ENCODE measurements at places on chromosomes 5 and 9.
A peak's percentile ranks its signal among the peaks of the same experiment; 100 is the strongest.

DNA sequence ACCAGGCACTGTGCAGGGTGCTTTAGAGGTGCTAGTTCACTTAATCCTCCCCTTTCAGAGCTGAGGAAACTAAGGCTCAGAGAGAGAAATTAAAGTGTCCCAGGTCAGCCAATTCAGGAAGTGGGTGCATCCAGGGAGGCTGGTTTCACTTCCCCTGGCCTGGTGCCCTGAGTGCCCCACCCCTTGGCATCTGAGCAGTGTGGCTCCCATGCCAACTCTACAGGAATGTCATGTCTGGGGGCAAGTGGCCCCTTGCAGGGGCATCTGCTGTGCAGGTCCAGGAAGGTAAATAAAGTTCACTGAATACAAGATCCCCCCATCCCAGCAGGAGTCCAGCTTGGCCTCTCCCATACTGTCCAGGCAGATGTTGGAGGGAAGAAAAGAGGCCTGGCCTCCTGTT, 4.4 kb upstream of the N4BP3 start:
- no peak overlapping the region for H3K27ac ChIP-seq
- H3K36me3 ChIP-seq: peaks cover 20% of the 10 kb centered on the region
- peak; percentile 65 for DNase-seq
- H3K27me3 ChIP-seq: no peaks in the 10 kb centered on the region

- no peak overlapping the region for H3K27ac ChIP-seq
- H3K36me3 ChIP-seq: peaks cover 38% of the 10 kb centered on the region
- H3K27me3 ChIP-seq: no peaks in the 10 kb centered on the region
- peaks cover 16% of the 10 kb centered on the region for H3K4me1 ChIP-seq
- no peak for DNase-seq
These were observed 4.8 kb upstream of the CHD1 start for GRCh38 chr5:98933445-98934072.

DNA sequence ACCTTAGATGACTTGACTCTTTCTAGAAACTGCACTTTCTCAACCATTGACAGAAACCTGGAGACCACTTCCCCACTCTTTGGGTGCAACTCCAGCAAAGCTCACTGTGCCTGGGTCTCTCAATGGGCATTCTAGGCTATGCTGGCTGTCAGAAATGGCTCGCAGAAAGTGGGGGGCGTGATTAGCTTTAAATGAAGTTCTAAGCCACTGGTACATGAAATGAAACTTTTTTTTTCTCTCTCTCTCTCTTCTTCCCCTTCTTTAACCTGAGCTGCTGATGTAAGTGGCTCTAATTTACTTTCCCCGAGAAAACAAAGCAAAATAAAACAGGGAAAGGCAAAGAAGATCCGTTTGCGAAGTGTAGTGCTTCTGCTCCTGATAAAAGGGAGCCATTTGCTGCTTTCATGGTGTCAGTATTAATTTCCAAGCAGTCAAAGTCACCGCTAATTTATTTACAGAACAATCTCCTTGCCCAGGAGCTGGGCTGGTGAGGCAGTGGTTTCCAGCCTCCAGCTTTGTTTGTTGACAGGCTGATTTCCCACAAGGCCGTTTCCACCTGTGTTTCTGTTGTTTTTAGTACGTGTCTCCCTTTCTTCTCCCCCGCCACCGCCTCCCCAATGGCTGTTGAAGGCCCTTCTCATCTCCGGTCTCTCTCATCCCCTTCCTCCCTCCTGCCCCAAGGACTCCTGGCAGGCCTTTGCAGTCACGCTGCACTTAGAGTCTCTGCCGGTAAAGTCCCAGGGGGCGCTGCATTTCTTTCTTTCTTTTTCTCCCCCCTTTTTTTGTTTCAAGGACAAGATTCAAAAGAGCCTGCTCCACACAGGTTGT, 422.9 kb downstream of the EBF1 start:
- no peak for DNase-seq
- H3K27ac ChIP-seq: no peak overlapping the region
- H3K27me3 ChIP-seq: peaks cover 69% of the 10 kb centered on the region
- no peaks in the 10 kb centered on the region for H3K4me1 ChIP-seq
- no peak overlapping the region for H3K4me3 ChIP-seq
- H3K36me3 ChIP-seq: no peaks in the 10 kb centered on the region

DNA sequence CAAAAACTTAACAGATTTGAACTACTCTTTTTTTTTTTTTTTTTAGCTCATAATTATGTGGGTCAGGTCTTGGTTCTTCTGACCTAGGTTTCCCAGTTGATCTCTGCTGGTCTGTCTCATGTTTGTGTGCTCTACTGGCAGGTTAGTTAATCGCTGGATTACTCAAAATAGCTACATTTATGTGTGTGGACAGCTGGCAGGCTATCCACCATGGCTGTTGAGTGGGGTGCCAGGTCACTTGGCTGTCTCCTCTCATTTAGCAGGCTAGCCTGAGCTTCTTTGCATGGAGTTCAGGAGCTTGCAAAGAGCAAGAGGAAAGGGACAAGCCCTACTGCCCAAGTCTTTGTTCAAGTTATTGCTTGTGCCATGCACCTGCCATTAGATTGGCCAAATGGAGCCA, 9.3 kb downstream of the ADCY2 start:
- no peak for DNase-seq
- no peaks in the 10 kb centered on the region for H3K4me1 ChIP-seq
- H3K27ac ChIP-seq: no peak overlapping the region
- H3K36me3 ChIP-seq: no peaks in the 10 kb centered on the region
- no peak overlapping the region for H3K4me3 ChIP-seq

DNA sequence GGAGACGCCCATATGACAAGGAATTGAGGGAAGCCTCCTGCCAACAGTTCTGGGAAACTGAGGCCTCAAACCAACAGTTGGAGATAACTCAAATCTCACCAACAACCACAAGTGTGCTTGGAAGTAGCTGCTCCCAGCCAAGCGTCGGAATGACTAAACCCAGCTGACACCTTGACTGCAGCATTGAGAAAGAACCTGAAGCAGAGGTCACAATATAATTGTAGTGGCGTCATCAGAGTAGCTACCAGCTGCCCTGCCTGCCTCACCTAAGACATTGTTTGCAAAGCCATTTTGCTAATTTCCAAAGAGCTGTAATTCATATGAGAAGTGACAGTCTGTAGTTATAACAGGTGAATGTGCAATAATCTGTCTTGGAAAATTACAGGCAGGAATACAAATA, 40.8 kb upstream of the ANKRD31 start:
- no peak for DNase-seq
- no peaks in the 10 kb centered on the region for H3K36me3 ChIP-seq
- no peak overlapping the region for H3K4me3 ChIP-seq

- peaks cover 19% of the 10 kb centered on the region for H3K4me1 ChIP-seq
- no peak overlapping the region for H3K4me3 ChIP-seq
- H3K27me3 ChIP-seq: no peaks in the 10 kb centered on the region
- no peak for DNase-seq
- H3K36me3 ChIP-seq: peaks cover 18% of the 10 kb centered on the region
These were observed 31.9 kb upstream of the STING1 start for GRCh38 chr5:139514486-139514856.

DNA sequence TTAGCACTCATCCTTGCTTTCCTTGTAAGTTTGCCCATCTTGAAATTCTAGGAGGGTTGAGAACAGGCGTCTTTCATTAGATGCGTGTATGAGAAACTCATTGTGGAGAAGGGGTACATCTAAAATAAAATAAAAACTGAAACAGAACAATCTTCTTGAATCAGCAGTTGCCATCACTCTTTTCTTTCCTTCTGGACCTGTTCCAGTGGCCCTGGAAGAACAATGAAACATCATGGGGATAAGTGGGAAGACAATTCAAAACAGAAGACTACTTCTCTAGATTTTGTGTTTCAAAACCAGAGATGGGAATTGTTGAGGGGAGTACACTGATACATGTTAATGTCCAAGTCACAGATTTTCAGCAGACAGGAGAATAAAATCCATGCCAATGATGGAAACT, 59.9 kb downstream of the SLC1A3 start:
- no peaks in the 10 kb centered on the region for H3K36me3 ChIP-seq
- no peak overlapping the region for H3K4me3 ChIP-seq
- H3K4me1 ChIP-seq: peaks cover 7% of the 10 kb centered on the region
- no peaks in the 10 kb centered on the region for H3K27me3 ChIP-seq
- DNase-seq: no peak

DNA sequence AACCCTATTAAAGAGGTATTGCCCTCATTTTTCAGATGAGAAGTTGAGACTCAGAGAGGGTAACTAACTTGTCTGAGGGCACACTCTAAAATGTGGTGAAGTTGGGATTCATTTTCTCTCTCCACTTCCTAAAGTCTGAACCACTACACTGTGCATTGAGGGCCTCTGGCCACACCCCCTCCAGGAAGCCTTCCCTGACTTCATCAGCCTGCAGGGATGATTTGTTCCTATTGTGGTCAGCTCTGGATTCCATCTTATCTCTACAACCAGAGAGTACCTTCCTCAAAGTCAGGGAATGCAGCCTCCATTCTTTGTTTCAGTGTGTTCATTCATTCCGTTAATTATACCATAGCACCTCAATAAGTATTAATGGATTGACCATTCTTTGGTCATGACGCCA, 356.0 kb upstream of the PANK3 start:
- DNase-seq: no peak
- peaks cover 55% of the 10 kb centered on the region for H3K27me3 ChIP-seq

- H3K4me1 ChIP-seq: peaks cover 12% of the 10 kb centered on the region
- H3K27me3 ChIP-seq: no peaks in the 10 kb centered on the region
- H3K27ac ChIP-seq: no peak overlapping the region
- no peak overlapping the region for H3K4me3 ChIP-seq
- H3K36me3 ChIP-seq: peaks cover 29% of the 10 kb centered on the region
These were observed 25.4 kb downstream of the SREK1 start for GRCh38 chr5:66169534-66169933.

DNA sequence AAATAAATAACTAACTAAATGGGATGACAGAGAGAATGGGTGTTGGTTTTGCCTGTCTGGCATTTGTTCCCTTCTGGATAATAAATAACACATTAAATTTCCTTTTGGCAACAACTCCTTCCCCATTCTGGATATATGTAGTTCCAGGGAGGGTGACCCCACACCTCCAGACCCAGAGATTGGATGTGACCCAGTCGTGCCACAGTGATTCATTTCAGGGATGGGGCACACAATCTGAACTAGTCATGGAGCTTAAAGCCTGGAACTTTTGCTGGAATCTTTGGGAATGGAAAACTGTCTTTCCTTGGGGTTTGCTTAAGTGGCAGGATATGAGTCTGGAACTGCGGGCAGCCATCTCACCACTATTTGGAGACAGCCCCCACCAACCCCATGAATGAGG, 11.3 kb downstream of the KLF9 start:
- no peak overlapping the region for H3K4me3 ChIP-seq
- H3K36me3 ChIP-seq: no peaks in the 10 kb centered on the region
- no peaks in the 10 kb centered on the region for H3K4me1 ChIP-seq
- H3K27ac ChIP-seq: no peak overlapping the region

- no peak overlapping the region for H3K4me3 ChIP-seq
- no peak overlapping the region for H3K27ac ChIP-seq
- DNase-seq: no peak
- H3K36me3 ChIP-seq: no peaks in the 10 kb centered on the region
- no peaks in the 10 kb centered on the region for H3K4me1 ChIP-seq
- H3K27me3 ChIP-seq: peaks cover 31% of the 10 kb centered on the region
These were observed 213.8 kb downstream of the FAM114A2 start for GRCh38 chr5:153824909-153825308.

DNA sequence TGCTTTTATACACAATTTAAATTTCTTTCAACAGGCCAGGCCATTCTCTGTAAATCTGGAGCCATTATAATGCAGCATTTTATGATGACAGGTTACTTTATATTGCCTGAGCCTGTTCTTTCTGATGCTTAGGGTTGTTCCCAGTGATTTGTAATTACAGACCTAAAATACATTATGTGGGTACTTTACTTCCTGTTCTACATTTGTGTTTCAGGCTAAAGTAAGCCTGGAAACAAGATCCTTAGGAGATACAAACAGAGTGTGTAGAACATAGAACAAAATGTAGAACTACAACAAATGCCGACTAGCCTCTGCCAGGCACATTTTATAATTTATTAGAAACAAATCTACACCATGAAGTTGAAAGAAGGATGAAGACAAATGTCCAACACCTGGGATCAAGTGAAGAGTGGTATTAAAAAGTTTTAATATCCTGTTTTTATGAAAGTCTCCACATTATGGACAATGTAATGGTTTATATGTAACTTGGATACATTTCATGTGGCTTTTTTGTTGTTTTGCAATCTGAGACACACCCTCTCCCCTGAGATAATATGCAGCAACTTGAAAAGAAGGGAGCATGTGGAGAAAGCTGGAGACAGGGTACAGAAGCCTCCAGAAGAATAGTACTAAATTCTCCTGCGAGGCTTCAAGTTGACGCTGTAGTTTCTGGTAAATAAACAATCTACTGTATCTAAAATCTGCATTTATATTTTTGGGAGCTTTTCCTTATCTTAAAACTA, 46.9 kb downstream of the VCAN start:
- no peak overlapping the region for H3K27ac ChIP-seq
- no peak for DNase-seq
- H3K36me3 ChIP-seq: no peaks in the 10 kb centered on the region
- H3K27me3 ChIP-seq: no peaks in the 10 kb centered on the region
- no peaks in the 10 kb centered on the region for H3K4me1 ChIP-seq
- no peak overlapping the region for H3K4me3 ChIP-seq

DNA sequence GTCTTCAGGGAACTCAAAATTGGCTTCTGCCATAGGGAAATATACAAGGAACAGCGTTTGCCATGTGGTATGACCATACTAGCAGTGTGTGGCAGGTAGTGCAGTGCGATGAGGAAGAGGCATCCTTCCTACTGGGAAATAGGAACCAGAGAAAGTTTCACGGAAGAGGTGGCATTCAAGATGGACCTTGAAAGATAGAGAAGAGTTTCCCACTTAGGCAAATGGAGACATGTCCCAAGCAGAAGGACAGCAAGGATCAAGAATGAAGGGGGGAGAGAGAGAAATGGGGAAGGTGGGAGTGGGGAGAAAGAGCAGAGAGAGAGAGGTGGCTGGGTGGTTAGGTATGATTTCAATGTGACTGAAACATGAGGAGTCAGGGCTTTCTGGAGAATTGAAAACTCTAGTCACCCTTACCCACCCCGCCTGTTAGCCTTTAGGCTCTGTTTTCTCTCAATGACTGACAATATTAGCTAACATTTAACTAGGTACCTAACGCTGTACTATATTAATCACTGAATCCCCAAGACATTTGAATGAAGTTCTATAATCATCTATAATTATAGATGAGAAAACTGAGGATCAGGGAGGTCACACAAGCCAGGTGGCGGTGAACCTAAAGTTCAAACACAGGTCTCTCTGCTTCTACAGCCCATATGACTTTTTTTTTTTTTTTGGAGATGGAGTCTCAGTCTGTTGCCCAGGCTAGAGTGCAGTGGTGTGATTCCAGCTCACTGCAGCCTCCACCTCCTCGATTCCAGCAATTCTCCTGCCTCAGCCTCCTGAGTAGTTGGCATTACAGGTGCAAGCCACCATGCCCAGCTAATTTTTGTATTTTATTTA, 171.3 kb downstream of the NR3C1 start:
- no peaks in the 10 kb centered on the region for H3K27me3 ChIP-seq
- H3K36me3 ChIP-seq: peaks cover 8% of the 10 kb centered on the region
- DNase-seq: no peak
- peak overlapping the region; percentile 2 for H3K27ac ChIP-seq
- peaks cover 50% of the 10 kb centered on the region for H3K4me1 ChIP-seq
- H3K4me3 ChIP-seq: no peak overlapping the region
